Transverse colon (tissue), 4 donors: ENCODE measurements at places on chromosomes 5 and 9. TPM values are rescaled to one million over a fixed set of nuclear protein-coding genes. Genes with fewer than 3 reads are reported as not detected.

GRCh38 chr5:92496545-92496944 lies 1084.5 kb downstream of the NR2F1-AS1 start:
- no peaks in the 10 kb centered on the region for H3K27me3 ChIP-seq
- no peaks in the 10 kb centered on the region for H3K4me1 ChIP-seq
- H3K27ac ChIP-seq, result no peak overlapping the region
- no peaks in the 10 kb centered on the region for H3K36me3 ChIP-seq
- H3K4me3 ChIP-seq, result no peak overlapping the region

DNA sequence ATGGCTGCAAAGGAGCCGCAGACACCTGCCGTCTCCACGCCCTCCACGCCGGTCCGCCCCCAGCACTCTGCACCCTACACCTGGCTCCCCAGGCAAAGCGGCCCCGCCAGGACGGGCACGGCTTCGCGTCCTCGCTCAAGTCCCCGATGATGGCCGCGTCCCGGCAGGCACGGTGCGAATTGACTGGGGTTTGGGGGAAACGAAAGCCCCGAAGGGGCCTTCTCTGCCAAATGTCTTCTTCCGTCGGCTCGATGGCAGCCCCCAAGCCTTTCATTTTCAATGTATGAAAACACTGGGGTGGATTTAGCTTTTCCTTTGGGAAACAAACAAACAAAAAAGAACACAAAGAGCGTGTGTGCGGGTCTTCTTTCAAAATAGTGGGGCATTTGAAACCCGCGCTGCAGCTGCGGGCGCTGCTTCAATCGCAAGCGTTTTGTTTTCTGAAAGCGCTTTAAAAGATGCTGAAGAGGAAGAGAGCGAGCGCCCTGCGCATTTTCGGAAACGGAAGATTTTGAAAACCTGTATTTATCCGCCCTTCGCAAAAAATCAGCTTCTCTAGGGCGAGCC lies 160.0 kb downstream of the RMI1 start:
- H3K27ac ChIP-seq, result peak overlapping the region; percentile 68
- peak; percentile 74 for DNase-seq
- peaks cover 36% of the 10 kb centered on the region for H3K27me3 ChIP-seq
- no peaks in the 10 kb centered on the region for H3K36me3 ChIP-seq
- peaks cover 13% of the 10 kb centered on the region for H3K4me1 ChIP-seq

GRCh38 chr9:876425-876824 lies 34.9 kb downstream of the DMRT1 start:
- peaks cover 13% of the 10 kb centered on the region for H3K27me3 ChIP-seq
- DNase-seq, result no peak
- no peaks in the 10 kb centered on the region for H3K36me3 ChIP-seq
- H3K4me1 ChIP-seq, result no peaks in the 10 kb centered on the region

GRCh38 chr5:2039180-2039531 lies 156.4 kb upstream of the IRX4 start:
- no peaks in the 10 kb centered on the region for H3K36me3 ChIP-seq
- no peak overlapping the region for H3K27ac ChIP-seq
- no peak for DNase-seq
- H3K27me3 ChIP-seq, result peaks cover 15% of the 10 kb centered on the region
- no peak overlapping the region for H3K4me3 ChIP-seq

DNA sequence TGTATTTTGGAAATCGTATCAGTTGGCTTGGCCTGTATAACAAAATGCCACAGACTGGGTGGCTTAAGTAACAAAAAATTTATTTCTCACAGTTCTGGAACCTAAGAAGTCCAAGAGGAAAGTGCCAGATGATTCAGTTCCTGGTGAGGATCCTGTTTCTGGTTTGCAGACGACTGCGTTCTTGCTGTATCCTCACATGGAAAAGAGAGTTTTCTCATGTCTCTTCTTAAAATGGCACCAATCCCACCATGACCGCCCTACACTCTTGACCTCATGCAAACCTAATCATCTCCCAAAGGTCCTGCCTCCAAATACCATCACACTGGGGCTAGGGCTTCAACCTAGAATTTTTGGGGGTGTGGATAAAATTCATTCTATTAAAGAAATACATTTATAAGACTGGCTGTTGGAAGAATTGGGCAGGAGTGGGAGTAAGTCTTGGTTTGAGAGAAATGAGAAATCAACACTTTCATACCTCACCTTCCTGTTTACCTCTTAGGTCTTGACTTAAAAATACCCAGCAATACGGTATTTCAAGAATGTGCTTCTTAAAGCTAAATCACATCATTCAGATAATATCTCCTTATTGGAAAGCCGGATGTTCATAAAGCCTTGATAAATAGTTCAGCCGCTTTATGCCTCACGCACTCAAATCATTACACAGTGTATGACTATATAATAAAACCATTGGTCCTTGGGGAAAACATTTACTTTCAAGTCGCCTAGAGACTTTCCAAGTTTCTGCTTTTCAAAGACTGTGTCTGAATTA lies 28.7 kb downstream of the PTTG1 start:
- DNase-seq, result no peak
- no peak overlapping the region for H3K4me3 ChIP-seq
- no peaks in the 10 kb centered on the region for H3K4me1 ChIP-seq
- no peaks in the 10 kb centered on the region for H3K36me3 ChIP-seq
- H3K27me3 ChIP-seq, result no peaks in the 10 kb centered on the region

DNA sequence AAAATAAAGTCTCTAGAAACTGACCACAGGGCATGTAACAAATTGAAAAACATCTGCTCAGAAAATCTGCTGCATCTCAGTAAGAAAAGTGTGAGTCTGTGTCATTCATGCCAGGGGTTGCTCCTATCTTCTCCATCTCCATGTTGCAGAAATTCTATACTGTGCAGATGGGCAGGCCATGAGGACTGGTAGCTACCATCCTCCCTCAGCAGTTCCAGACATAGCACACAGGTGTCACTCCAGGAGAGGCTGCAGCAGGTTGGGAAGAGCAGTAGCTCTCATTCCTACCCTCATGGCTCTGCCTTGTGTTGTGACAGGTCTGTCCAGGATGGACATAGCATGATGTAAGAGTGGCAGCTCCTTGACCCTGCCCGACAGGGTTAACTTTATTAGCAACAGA lies 173.4 kb downstream of the NDUFS4 start:
- no peaks in the 10 kb centered on the region for H3K27me3 ChIP-seq
- H3K36me3 ChIP-seq, result no peaks in the 10 kb centered on the region
- no peak for DNase-seq
- H3K4me1 ChIP-seq, result no peaks in the 10 kb centered on the region
- no peak overlapping the region for H3K27ac ChIP-seq
- no peak overlapping the region for H3K4me3 ChIP-seq

GRCh38 chr5:157160001-157160400 lies 6.1 kb downstream of the GARIN3 start:
- no peak overlapping the region for H3K4me3 ChIP-seq
- H3K27ac ChIP-seq, result no peak overlapping the region
- DNase-seq, result no peak
- H3K27me3 ChIP-seq, result no peaks in the 10 kb centered on the region
- H3K36me3 ChIP-seq, result no peaks in the 10 kb centered on the region

The UGCG gene
- 22.8 TPM for total RNA-seq

The NTRK2 gene
- total RNA-seq, result 10.1 TPM
